ENCODE measurements at places on chromosomes 11 and 22.

GRCh38 chr11:10076458-10077141 is 217.4 kb downstream of the SBF2 start:
- DNase-seq, result peak; percentile 19

DNA sequence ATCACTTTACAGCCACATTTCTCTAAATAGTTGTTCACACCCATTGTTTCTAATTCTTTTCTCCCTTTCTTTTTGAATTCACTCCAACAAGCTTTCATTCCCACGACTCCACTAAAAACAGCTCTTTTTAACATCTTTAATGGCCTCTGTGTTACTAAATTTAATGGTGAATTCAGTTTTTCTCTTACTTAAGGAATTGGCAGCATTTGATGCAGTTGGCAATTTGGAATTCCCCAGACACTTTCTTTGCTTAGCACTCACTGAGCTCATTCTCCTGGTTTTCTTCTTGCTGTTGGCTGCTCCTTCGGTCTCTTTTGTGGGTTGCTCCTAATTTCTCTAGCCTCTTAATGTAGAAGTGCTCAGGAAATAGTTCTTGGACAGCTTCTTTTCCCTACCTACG is 40.5 kb upstream of the OR9Q1 start:
- DNase-seq, result no peak

- DNase-seq, result no peak
Observed at GRCh38 chr11:130571947-130572584, 123.6 kb downstream of the ADAMTS15 start.

GRCh38 chr11:111213256-111213655 is 32.3 kb upstream of the POU2AF2 start:
- DNase-seq, result no peak

GRCh38 chr11:62757846-62758788 is 3.3 kb upstream of the POLR2G start:
- DNase-seq, result no peak

GRCh38 chr11:15750535-15751308 is 605.6 kb downstream of the SOX6 start:
- DNase-seq, result no peak

DNA sequence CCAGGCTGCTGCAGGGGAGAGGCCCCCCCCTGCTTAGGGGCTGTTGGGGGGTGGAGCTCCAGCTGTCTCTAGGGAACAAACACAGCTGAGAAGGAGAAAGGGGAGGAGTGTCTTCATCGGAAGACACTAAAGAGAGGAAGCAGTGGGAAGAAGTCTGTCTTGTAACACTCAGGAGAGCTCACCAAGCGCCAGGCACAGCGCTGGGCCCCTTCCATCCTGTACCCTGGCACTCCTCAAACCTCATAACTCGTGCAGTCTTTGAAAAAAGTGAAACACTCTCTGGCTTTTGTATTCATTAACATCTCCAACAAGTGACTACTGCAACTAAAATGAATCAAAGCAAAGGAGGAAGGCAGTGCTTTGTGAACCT is 67.4 kb upstream of the PRDM11 start:
- DNase-seq, result no peak
